ENCODE measurements at places on chromosomes 16 and 17. TPM values are rescaled to one million over a fixed set of nuclear protein-coding genes. Genes with fewer than 3 reads are reported as not detected.
A peak's percentile ranks its signal among the peaks of the same experiment; 100 is the strongest.

DNA sequence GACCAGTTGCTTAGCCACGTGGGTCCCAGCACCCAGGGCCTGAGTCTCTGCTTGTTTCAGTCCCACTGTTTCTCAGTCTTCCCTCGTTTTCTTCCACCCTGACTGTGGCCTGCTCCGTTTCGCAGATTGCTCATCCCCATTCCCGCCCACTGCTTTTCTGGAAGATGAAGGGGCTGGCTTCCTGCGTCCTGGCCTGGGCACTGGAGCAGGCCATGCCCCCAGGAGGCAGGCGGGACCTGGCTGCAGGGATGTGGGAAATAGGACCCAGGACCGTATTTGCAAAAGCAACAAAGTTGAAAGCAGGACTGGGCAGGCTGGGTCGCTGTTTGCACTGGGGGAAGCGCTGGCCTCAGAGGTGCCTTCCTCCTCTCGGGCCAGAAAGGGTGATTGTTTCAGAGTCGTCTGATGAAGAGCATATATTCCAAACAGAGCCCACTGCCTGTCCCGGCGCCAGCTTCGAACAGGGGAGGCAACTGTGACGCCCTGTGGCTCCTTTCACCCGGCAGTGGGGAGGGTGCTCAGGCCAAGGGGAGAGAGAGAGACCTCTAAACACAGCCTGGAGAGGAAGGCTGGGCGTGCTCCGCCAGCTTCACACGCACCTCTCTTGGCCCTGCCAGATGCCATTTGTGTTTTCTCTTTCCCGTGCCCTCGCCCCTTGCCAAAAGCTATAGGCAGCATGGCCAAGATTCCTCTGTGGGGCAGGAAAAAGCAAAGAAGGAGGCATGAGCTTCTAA lies 108.6 kb downstream of the CMIP start:
- peak overlapping the region; percentile 77 for H3K27ac ChIP-seq
- H3K36me3 ChIP-seq = no peaks in the 10 kb centered on the region
- no peak for DNase-seq
- peaks cover 53% of the 10 kb centered on the region for H3K4me1 ChIP-seq

PYY gene
- not detected for polyA plus RNA-seq

DNA sequence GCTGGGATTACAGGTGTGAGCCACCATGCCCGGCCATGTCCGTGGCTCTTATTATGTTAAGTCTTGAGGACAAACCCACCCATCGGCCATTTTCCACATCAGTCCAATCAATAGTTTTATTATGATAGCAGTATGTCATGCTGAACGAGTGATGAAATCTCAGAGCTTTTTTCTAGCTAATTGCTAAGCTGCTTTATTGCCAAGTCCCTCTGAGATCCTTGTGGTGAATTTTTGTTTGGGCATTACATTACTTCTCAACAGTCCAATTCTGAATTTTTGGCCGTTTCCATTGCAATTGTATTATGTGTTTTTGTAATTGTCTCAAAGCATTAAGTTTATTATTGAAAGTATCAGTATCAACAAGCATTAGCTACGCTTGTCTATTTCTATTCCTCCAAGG lies 10.9 kb downstream of the RNF112 start:
- H3K4me3 ChIP-seq = no peak overlapping the region
- peaks cover 2% of the 10 kb centered on the region for H3K4me1 ChIP-seq
- no peaks in the 10 kb centered on the region for H3K27me3 ChIP-seq
- H3K36me3 ChIP-seq = no peaks in the 10 kb centered on the region

DNA sequence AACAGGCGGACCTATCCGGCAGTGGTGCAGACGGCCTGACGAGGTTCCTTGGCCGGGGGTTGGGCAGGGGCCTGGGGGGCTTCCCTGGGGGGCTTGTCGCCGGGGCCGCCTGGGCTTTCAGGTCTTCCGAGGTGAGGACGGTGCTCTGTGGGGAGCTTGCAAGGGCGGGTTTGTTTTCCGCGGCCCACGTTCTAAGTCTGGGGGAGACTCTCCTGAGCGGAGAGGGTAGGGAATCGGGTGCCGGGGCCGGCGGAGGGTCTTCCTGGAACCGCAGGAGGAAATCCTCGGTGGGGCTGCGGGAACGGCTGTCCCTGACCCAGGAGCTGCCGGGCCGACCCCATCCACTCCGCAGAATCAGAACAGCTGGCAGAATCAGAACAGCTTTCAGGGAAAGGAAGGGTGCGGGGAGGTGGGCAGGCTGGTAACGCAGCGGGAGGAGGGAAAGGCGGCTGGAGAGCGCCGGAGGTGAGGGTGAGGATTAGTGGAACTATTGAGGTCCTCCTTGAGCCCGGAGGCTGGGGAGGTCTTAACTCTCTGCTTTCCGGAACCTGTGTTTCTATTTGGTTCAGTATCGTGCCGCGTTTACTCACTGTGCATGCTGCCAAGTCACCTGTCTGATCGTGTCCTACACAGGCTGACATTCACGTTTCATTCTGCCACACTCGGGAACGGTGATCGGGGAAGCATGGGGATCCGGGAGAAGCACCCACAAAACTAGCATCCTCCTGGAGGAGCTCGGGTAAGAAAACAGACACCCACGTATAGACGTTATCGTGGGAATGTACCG lies 28.9 kb downstream of the CPSF4L start:
- peak overlapping the region; percentile 96 for H3K4me3 ChIP-seq
- DNase-seq = peak; percentile 46
- H3K27ac ChIP-seq = peak overlapping the region; percentile 76
- H3K27me3 ChIP-seq = no peaks in the 10 kb centered on the region
- H3K4me1 ChIP-seq = peaks cover 41% of the 10 kb centered on the region
- peaks cover 19% of the 10 kb centered on the region for H3K36me3 ChIP-seq

ABCC11 gene
- 0.20 TPM for polyA plus RNA-seq

- no peaks in the 10 kb centered on the region for H3K27me3 ChIP-seq
- H3K27ac ChIP-seq = peak overlapping the region; percentile 29
- no peak overlapping the region for H3K4me3 ChIP-seq
These were observed 10.9 kb downstream of the ADGRG1 start for GRCh38 chr16:57639172-57639887.

DNA sequence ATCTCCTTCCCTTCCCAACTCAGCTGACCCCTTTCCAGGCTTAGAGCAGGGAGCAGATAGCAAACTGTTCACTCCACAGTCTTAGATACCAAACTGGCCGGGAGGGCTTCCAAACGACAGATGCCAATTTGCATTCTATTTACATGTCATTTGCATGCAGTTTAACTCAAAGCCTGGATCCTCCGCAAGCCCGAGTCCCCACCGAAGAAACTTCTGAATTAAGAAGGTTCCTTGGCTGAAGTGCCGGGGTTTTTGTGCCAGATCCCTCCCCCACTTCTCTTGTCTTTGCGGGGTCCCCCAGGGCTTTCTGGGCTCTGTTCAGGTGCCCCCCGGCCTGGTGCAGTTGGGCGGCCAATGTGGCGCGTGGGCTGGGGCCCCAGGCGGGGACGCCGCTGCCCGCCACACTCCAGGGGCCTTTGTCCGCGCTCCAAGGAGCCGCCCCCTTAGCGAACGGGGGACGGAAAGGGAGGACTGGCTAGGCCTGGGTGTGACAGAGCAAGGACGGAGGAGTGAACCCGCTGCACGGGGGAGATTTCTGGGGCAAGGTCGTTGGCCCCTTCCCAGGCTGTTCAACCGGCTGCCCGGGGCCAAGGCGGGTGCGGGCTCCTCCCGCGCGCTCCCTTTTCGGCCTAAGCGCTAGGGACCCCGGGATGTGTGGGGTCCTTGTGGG lies 1.2 kb downstream of the GPRC5B start:
- peak overlapping the region; percentile 58 for H3K4me3 ChIP-seq
- peak overlapping the region; percentile 30 for H3K27ac ChIP-seq
- peaks cover 19% of the 10 kb centered on the region for H3K4me1 ChIP-seq
- H3K36me3 ChIP-seq = no peaks in the 10 kb centered on the region

DNA sequence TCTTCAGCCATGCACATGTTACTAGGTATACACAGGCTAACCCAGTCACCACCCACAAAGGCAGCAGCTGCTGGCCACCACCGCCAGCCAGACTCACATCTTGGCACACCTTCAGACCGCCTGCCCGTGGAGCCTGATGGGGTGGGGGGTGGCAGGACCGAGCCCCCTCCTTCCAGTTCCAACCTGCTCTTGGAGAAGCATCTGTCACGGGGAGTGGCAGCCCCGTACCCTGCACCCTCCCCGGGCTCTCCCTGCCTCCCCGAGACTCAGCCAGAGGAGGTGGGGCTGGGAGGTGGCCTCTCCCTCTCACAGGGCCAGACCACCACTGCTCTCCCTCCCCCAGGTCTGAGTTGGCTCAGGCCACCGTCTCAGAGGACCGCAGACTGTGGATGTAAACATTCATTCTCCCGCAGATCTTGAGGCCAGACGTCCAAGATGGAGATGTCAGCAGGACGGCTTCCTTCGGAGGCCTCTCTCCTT lies 11.3 kb upstream of the RBFOX3 start:
- no peaks in the 10 kb centered on the region for H3K36me3 ChIP-seq
- no peaks in the 10 kb centered on the region for H3K4me1 ChIP-seq
- H3K27ac ChIP-seq = no peak overlapping the region
- H3K27me3 ChIP-seq = peaks cover 7% of the 10 kb centered on the region

NUP88 gene
- 137 TPM for polyA plus RNA-seq

DNA sequence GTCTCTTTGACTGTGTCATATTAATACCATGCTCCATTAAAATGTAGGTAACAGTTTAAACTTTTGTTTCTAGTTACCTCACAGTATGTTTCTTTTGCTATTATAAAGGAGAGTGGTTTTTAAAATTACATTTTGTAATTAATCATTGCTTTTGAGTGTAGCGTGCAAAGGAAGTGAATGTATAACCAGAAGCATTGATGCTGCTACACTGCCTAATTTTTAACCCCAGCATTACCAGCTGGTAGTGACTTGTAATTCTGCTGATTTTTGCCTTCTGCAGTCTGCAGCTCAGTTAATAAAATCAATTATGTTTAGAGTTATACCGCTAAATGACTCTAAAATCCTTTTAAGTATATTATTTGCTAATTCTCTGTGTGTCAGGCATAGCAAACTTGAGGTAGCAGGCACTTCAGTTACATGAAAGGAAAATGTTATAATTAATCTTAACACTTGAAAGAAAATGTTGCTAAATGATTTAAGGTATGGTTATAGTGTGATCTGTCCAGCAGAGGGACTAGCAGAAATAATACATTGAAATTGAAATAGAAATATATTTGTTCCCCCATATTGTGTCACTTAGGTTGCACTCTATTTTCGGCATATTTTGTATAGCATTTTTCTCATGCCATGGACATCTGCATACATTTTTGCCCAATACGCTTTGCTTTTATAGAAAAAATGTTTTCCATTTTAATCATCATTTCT lies 388.5 kb downstream of the CNTNAP4 start:
- no peaks in the 10 kb centered on the region for H3K27me3 ChIP-seq
- H3K4me1 ChIP-seq = no peaks in the 10 kb centered on the region
- no peak for DNase-seq
- no peak overlapping the region for H3K27ac ChIP-seq

- H3K4me3 ChIP-seq = no peak overlapping the region
- H3K4me1 ChIP-seq = no peaks in the 10 kb centered on the region
- H3K27ac ChIP-seq = no peak overlapping the region
- DNase-seq = no peak
These were observed 7.9 kb upstream of the BAIAP2 start for GRCh38 chr17:81027038-81027437.

DNA sequence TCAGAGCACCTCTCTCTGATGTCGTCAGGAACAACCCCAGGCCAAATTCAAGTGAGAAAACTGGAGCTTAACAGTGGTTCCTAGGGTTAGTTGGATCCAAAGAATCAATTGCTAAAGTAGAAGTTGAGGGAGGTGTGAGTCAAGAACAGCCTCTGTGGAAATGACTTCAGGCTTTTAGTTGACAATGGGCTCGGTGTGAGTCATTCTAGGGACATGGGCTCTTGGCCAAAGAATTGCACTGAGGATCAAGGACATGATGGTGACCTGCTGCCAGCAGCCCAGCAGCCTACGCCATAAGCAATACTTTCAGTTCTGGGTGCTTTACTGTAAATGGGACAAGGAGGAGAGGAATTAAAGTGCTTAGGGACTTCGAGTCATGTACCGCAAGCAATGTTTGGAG lies 32.1 kb upstream of the SMURF2 start:
- peak; percentile 92 for DNase-seq
- no peak overlapping the region for H3K4me3 ChIP-seq
- peak overlapping the region; percentile 64 for H3K27ac ChIP-seq
- H3K36me3 ChIP-seq = no peaks in the 10 kb centered on the region
- peaks cover 4% of the 10 kb centered on the region for H3K4me1 ChIP-seq
